ENCODE measurements at places on chromosomes 2 and 18. TPM values are rescaled to one million over a fixed set of nuclear protein-coding genes. Genes with fewer than 3 reads are reported as not detected.

Gene RGPD3
- 0.13 TPM for total RNA-seq

Gene B4GALT6
- total RNA-seq: 1.8 TPM

Gene SPDYA
- total RNA-seq: 2.3 TPM

Gene NRP2
- total RNA-seq: 99.4 TPM

Gene FEV
- not detected for total RNA-seq

Gene DSG2
- total RNA-seq: 55.4 TPM

Gene YPEL5
- 51.9 TPM for total RNA-seq

Gene PLCD4
- total RNA-seq: not detected

Gene MAP3K19
- total RNA-seq: 27.2 TPM

Gene UGT1A3
- total RNA-seq: not detected
